ENCODE measurements at places on chromosomes 5 and 9.

GRCh38 chr5:14445576-14446290, 135.9 kb upstream of the OTULINL start:
- H3K4me3 ChIP-seq = no peak overlapping the region
- H3K27ac ChIP-seq = no peak overlapping the region
- no peaks in the 10 kb centered on the region for H3K27me3 ChIP-seq
- DNase-seq = no peak

DNA sequence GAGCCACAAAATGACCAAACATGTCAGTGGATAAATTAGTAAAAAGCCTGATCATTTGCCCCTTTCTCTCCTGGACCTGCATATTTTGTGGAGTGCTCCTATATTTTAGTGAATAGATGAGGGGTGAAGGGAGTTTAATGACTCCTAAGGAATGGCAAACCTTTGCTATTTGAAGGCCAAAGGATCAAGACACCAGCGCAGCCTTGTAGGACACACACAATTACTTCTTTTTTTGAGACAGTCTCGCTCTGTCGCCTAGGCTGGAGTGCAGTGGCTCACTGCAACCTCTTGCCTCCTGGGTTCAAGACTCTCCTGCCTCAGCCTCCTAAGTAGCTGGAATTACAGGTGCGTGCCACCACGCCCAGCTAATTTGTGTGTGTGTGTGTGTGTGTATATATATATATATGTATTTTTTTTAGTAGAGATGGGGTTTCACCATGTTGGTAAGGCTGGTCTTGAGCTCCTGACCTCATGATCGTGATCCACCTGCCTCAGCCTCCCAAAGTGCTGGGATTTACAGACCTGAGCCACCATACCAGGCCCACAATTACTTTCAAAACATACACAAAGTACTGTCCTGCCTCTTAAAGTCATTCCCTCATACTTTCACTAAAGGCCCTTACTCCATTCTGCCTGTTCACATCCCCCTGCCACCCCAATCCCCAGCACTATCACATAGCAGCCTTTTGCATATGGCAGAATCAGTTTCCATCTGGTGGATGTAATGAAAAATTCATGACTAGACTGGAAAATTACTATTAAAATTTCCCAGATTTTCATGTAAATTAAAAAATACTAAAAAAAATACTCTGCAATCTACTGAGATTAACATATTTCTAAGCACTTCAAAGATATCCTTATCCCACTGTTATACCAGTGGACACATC, 60.4 kb downstream of the CSNK1A1 start:
- H3K27ac ChIP-seq = no peak overlapping the region
- no peaks in the 10 kb centered on the region for H3K27me3 ChIP-seq
- no peak overlapping the region for H3K4me3 ChIP-seq
- H3K4me1 ChIP-seq = peaks cover 3% of the 10 kb centered on the region

DNA sequence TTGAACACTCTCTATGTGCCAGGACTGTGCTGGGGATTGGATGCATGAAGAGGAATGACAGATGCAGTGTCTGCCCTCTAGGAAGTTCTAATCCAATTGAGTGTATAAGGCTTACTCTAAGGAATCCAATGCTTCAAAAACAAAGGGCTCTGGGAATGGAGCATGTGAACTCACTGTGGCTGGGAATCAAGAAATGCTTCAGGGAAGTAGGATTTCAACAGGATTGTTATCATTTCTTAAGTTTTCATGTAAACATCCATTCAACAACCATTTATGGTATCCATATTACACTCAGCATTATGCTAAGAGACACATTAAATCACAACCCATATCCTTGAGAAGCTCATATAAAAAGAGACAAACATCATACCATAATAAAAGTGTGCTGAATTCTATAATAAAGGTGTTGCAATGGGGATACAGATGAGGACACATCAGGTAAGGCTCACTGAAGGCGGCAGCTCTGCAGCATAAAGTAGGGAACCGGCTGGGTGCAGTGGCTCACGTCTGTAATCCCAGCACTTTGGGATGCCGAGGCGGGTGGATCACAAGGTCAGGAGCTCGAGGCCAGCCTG, 11.3 kb downstream of the SIL1 start:
- H3K4me1 ChIP-seq = peaks cover 13% of the 10 kb centered on the region
- H3K27ac ChIP-seq = no peak overlapping the region
- peaks cover 9% of the 10 kb centered on the region for H3K36me3 ChIP-seq
- DNase-seq = no peak
- H3K4me3 ChIP-seq = no peak overlapping the region

GRCh38 chr9:128160603-128160987, 530 bp downstream of the BBLN start:
- DNase-seq = no peak
- peaks cover 7% of the 10 kb centered on the region for H3K4me1 ChIP-seq
- H3K36me3 ChIP-seq = no peaks in the 10 kb centered on the region
- no peak overlapping the region for H3K27ac ChIP-seq
- H3K27me3 ChIP-seq = no peaks in the 10 kb centered on the region
- peak overlapping the region; percentile 83 for H3K4me3 ChIP-seq

DNA sequence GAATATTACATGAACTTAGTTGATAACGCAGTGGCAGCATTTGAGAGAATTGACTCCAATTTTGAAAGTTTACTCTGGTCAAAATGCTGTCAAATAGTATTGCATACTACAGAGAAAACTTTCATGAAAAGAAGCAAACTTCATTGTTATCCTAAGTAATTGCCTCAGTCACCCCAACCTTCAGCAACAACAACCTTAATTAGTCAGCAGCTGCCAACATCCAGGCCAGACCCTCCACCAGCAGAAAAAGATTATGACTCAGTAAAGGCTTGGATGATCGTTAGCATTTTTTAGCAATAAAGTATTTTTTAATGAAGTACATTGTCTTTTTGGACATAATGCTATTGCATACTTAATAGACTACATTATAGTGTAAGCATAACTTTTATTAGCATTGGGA, 40.8 kb upstream of the SPDL1 start:
- H3K36me3 ChIP-seq = no peaks in the 10 kb centered on the region
- peaks cover 4% of the 10 kb centered on the region for H3K27me3 ChIP-seq
- no peak overlapping the region for H3K4me3 ChIP-seq
- no peak overlapping the region for H3K27ac ChIP-seq

GRCh38 chr9:93028448-93029006, 30.0 kb upstream of the SUSD3 start:
- H3K4me3 ChIP-seq = peak overlapping the region; percentile 64
- DNase-seq = peak; percentile 73
- H3K27me3 ChIP-seq = no peaks in the 10 kb centered on the region

- peaks cover 6% of the 10 kb centered on the region for H3K4me1 ChIP-seq
- H3K27me3 ChIP-seq = no peaks in the 10 kb centered on the region
- H3K36me3 ChIP-seq = no peaks in the 10 kb centered on the region
Measured at GRCh38 chr9:92680166-92681119, 10.5 kb upstream of the IPPK start.

DNA sequence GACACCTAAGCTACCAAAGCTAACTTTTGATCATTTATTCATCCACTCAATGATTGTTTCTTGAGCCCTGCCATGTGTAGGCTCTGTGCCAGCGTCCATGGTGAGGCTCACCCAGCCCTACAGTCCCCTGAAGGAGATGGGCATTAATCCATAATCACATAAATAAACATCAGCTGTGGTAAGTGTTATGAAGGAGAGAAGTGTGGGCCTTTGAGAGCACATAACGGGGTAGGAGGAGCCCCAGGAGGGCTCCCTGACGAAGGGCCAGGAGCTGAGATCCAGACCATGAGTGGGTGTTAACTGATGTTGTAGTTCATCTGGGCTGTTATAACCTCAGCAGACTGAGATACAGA, 53.9 kb upstream of the AFAP1L1 start:
- no peak overlapping the region for H3K4me3 ChIP-seq
- no peak overlapping the region for H3K27ac ChIP-seq
- H3K27me3 ChIP-seq = peaks cover 7% of the 10 kb centered on the region
- no peaks in the 10 kb centered on the region for H3K36me3 ChIP-seq
- no peaks in the 10 kb centered on the region for H3K4me1 ChIP-seq

DNA sequence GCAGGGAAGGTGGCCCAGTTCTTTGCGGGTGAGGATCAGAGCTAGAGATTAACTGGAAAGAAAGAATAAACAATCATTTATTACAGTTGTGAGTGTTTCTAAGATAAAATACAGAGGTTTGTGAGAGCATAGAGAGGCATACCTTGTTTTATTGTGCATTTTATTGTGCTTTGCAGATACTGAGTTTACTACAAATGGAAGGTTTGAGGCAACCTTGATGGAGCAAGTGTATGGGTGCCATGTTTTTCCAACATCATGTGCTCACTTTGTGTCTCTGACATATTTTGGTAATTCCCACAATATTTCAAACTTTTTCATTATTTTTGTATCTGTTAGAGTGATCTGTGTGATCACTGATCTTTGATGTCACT, 715 bp upstream of the C5orf34 start:
- H3K4me3 ChIP-seq = peak overlapping the region; percentile 87
- no peak for DNase-seq
- H3K36me3 ChIP-seq = no peaks in the 10 kb centered on the region
- H3K4me1 ChIP-seq = peaks cover 10% of the 10 kb centered on the region

DNA sequence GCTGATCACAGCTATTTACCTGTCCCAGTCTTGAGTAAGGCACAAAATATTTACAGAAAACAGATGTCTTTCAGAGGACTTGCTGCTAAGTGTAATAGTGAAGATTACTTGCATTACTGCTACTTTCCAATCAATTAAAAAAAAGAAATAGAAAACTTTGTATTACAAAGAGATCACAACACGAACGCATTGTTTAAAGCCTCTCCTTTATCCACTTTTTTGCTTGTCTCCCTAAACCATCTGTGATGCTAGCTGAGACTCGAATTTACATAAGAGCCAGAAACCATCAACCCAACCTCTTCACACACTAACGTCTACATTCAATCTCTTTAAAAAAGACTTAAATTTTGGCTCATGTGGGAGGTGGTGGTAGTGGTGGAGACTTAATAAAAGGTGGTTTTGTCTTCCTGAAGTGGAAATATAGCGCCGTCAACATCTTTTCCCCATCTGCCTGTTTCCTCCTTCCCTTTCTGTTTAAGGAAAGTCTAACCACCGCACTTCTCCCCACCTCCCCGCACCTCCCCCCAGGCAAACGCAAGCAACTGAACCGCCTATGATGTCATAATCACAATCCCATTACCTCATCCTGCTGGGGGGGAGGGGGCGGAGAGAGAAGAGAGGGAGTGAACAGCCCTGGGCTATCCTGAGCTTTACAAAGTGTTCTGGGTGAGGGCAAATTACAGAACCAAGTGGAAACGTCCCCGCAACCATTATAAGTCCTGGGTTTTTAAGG, 948 bp upstream of the FAM53C start:
- DNase-seq = no peak
- H3K27me3 ChIP-seq = no peaks in the 10 kb centered on the region
- H3K27ac ChIP-seq = peak overlapping the region; percentile 100
- peaks cover 26% of the 10 kb centered on the region for H3K4me1 ChIP-seq
- H3K36me3 ChIP-seq = peaks cover 5% of the 10 kb centered on the region
- H3K4me3 ChIP-seq = peak overlapping the region; percentile 96

DNA sequence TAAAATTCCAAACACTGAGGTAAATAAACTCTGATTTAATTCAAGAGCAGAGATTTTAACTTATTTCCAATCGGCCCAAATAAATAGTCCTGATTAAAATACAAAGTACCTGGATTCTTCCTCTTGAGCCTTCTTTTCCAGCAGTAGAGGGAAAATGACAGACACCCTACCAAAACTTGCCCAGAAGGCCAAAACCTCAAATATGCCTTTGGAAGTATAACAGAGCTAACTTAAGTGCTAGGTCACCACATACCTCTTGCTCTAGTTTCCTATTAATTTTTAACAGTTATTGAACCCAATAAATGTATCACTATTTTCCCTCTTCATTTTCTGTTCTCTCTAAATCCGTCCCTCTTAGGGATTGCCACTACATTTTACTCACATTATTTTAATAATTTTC, 1.4 kb downstream of the BAAT start:
- peaks cover 5% of the 10 kb centered on the region for H3K4me1 ChIP-seq
- DNase-seq = no peak
- H3K27me3 ChIP-seq = no peaks in the 10 kb centered on the region
- peaks cover 11% of the 10 kb centered on the region for H3K36me3 ChIP-seq

DNA sequence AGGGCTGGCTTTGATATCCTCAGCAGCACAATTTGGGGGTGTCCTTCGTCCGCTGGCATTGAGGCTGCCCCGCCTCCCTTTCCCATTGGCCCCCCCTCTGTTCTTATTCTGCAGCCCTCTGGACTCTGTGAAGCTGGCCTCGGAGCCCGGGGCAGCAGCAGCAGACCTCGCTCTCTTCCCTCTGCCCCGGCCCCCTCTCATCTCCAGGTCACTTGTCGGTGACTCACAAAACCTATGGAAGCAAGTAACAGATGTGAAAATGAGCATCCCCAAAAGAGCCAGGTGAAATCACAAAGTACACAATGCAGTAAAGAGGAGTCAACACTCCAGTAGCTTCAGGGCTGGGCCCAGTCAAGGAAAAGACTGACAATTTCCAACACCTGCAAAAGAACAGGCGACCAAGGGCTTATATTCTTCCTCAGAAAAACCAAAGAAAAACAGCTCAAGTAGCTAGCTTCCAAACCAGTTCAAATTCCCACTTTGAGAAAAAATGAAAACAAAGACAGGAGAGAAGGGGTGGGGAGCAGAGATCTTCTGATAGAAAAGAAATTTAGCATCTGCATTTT, 97.5 kb downstream of the ZNF608 start:
- H3K27ac ChIP-seq = peak overlapping the region; percentile 88
- H3K4me3 ChIP-seq = no peak overlapping the region
- H3K4me1 ChIP-seq = peaks cover 46% of the 10 kb centered on the region
- DNase-seq = no peak
- peaks cover 11% of the 10 kb centered on the region for H3K36me3 ChIP-seq

GRCh38 chr9:136398286-136398685, 1.7 kb downstream of the SNAPC4 start:
- H3K36me3 ChIP-seq = peaks cover 2% of the 10 kb centered on the region
- no peak overlapping the region for H3K27ac ChIP-seq
- peak overlapping the region; percentile 79 for H3K4me3 ChIP-seq
- no peaks in the 10 kb centered on the region for H3K27me3 ChIP-seq

GRCh38 chr9:107612136-107612535, 122.6 kb upstream of the KLF4 start:
- H3K36me3 ChIP-seq = no peaks in the 10 kb centered on the region

- no peak overlapping the region for H3K27ac ChIP-seq
- DNase-seq = no peak
- H3K4me1 ChIP-seq = no peaks in the 10 kb centered on the region
- no peak overlapping the region for H3K4me3 ChIP-seq
- H3K36me3 ChIP-seq = no peaks in the 10 kb centered on the region
Measured at GRCh38 chr9:107439991-107440456, 49.5 kb downstream of the KLF4 start.

- no peaks in the 10 kb centered on the region for H3K27me3 ChIP-seq
- H3K36me3 ChIP-seq = peaks cover 9% of the 10 kb centered on the region
- peak overlapping the region; percentile 77 for H3K4me3 ChIP-seq
- DNase-seq = no peak
Measured at GRCh38 chr5:158752656-158752973, 347.1 kb downstream of the EBF1 start.

GRCh38 chr9:134778841-134779411, 101.7 kb upstream of the FCN2 start:
- no peak overlapping the region for H3K4me3 ChIP-seq
- H3K27me3 ChIP-seq = no peaks in the 10 kb centered on the region
- no peaks in the 10 kb centered on the region for H3K4me1 ChIP-seq
- no peak for DNase-seq
- no peaks in the 10 kb centered on the region for H3K36me3 ChIP-seq
- no peak overlapping the region for H3K27ac ChIP-seq

- DNase-seq = no peak
- H3K4me3 ChIP-seq = no peak overlapping the region
- no peak overlapping the region for H3K27ac ChIP-seq
- H3K4me1 ChIP-seq = peaks cover 12% of the 10 kb centered on the region
- H3K36me3 ChIP-seq = no peaks in the 10 kb centered on the region
- peaks cover under 1% of the 10 kb centered on the region for H3K27me3 ChIP-seq
Measured at GRCh38 chr9:34098307-34098706, 28.2 kb downstream of the DCAF12 start.
